ENCODE measurements at places on chromosomes 1 and 21.
A peak's percentile ranks its signal among the peaks of the same experiment; 100 is the strongest.

DNA sequence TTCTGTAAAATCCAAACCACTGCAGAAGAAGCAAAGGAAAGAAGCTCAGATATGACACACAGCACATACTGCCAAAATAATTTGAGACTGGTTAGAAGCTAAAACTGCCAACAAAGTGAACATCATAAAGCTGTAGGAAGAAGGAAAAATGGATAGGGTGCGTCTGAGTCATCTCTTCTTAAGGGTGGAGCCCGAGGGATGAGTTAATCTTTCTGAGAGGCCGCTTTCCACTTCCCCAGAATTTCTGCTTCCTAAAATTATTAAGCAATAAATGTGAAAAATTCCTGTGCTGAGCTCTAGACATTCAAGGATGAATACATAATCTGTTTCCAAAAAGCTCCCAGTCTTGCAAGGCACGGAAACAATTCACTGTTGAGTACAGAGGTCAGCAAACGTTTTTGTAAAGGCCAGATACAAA is 20.1 kb downstream of the PPT1 start:
- no peak for DNase-seq
- no peak overlapping the region for H3K4me3 ChIP-seq
- H3K4me1 ChIP-seq = peaks cover 4% of the 10 kb centered on the region
- H3K36me3 ChIP-seq = peaks cover 41% of the 10 kb centered on the region

DNA sequence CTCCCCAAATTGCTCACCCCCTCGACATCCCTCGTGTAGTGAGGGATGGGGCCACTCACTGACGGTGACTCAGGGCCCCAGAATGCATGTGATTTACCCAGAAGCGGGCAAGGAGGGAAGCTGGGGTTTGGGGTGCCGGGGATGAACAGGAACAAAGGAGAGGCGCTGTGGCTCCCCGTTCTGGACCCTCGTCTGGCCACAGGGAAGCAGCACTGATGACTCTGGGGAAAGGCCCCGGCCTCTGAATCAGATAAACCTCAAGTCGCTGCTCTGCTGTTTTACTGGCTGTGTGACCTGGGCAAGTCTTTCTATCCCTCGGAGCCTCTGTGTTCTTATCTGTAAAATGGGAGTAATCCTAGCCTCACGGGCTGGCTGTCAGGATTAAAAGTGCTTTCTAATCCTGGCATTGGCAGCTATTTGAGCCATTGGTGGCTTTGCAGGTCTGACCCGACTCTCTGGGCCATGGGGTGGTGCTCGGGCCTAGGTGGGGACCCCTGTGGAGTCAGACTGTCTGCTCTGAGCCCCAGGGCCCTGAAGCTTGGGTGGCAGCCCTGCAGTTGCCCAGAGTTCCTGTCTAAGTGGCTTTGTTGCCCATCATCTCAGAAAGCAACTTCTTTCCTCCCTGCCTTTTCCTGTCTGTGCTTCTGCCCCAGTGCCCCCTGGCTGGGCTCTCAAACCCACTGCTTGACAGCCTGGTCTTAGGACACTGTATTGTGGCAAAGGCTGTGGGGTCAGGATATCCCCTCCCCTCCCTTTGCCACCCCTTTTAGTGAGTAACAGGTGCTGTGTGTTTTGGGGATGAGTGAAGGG is 5.5 kb downstream of the TNFRSF1B start:
- peak overlapping the region; percentile 88 for H3K4me3 ChIP-seq
- H3K36me3 ChIP-seq = peaks cover 76% of the 10 kb centered on the region
- peak; percentile 30 for DNase-seq
- peaks cover 85% of the 10 kb centered on the region for H3K4me1 ChIP-seq
- H3K27ac ChIP-seq = peak overlapping the region; percentile 99

- DNase-seq = no peak
- no peaks in the 10 kb centered on the region for H3K4me1 ChIP-seq
Measured at GRCh38 chr1:145837656-145838055, 7.8 kb upstream of the NUDT17 start.

DNA sequence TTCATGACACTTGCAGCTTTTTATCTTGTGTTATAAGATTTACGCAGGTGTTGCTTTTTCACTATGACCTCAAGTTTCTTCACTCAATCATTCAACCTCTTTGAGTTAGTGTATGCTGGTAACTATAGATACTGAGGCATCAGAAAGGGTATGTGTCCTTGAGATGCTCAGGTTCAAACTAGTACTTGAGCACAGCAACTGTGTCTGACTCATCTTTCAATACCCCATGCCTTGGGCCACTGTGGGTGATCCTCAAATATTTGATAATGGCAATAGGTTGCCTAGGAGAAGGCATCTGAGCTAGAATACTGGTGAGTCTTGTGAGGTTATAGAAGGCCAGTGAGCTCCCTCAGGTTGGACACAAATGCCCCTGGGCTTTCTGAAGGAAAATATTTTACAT is 88.1 kb upstream of the SPATA6 start:
- H3K4me1 ChIP-seq = no peaks in the 10 kb centered on the region
- no peak for DNase-seq
- H3K27me3 ChIP-seq = peaks cover 12% of the 10 kb centered on the region
- no peaks in the 10 kb centered on the region for H3K36me3 ChIP-seq

DNA sequence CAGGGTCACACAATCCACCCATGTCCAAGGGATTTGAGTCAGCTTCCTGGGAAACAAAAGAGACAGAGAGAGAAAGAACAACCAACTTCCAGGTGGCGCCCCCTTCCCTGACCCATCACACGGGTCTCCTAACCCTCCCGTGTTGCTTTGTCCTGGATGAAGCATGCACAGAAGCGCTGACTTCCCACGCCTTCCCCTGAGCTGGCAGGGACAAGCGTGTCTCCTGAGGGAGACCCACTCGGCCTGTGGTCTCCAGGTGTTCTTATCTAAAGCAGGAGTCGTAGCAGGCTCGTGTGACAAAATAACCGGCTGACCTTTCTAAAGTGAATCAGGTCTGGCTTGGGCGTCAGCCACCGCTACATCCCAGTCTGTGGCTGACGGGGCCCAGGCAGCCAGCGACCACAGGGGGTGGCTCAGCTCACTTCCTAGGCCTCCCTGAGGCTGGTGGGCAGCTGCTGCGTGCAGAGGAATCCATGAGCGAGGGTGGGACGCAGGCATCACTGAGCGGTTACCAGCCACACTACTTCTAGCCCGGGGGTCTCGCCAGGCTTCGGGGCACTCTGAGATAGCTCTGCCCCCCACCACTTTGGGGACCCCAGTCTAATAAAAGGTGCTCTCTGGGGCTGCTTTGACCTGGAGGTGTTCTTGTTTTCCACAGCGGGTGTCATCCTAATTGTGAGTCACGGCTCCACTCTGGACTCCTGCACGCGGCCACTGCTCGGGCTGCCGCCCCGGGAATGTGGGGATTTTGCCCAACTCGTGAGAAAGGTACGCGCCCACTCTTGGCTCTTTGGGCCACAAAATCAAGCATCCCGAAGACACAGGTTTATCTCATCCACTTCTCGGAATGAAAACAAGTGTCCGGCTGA is 40.4 kb downstream of the UBASH3A start:
- peaks cover 50% of the 10 kb centered on the region for H3K36me3 ChIP-seq
- H3K4me1 ChIP-seq = peaks cover 35% of the 10 kb centered on the region
- no peaks in the 10 kb centered on the region for H3K27me3 ChIP-seq
- no peak overlapping the region for H3K4me3 ChIP-seq

GRCh38 chr1:153608742-153609584 is 4.0 kb downstream of the S100A16 start:
- no peaks in the 10 kb centered on the region for H3K36me3 ChIP-seq
- no peaks in the 10 kb centered on the region for H3K27me3 ChIP-seq
- no peak overlapping the region for H3K27ac ChIP-seq
- H3K4me1 ChIP-seq = no peaks in the 10 kb centered on the region
- no peak overlapping the region for H3K4me3 ChIP-seq

- no peaks in the 10 kb centered on the region for H3K4me1 ChIP-seq
- H3K36me3 ChIP-seq = no peaks in the 10 kb centered on the region
- H3K27ac ChIP-seq = no peak overlapping the region
- H3K27me3 ChIP-seq = peaks cover 38% of the 10 kb centered on the region
- DNase-seq = no peak
- H3K4me3 ChIP-seq = no peak overlapping the region
Measured at GRCh38 chr1:230822092-230822581, 46.2 kb downstream of the C1orf198 start.

- DNase-seq = no peak
- H3K36me3 ChIP-seq = no peaks in the 10 kb centered on the region
- H3K27me3 ChIP-seq = peaks cover 36% of the 10 kb centered on the region
Measured at GRCh38 chr1:157968946-157969345, 24.5 kb upstream of the KIRREL1 start.

- H3K27ac ChIP-seq = no peak overlapping the region
- no peaks in the 10 kb centered on the region for H3K36me3 ChIP-seq
- H3K4me3 ChIP-seq = no peak overlapping the region
- H3K27me3 ChIP-seq = no peaks in the 10 kb centered on the region
Measured at GRCh38 chr1:91651661-91652071, 151.0 kb downstream of the CDC7 start.

GRCh38 chr1:30598571-30599114 is 124.7 kb downstream of the MATN1 start:
- H3K27ac ChIP-seq = no peak overlapping the region
- no peak for DNase-seq
- H3K4me1 ChIP-seq = no peaks in the 10 kb centered on the region
- peaks cover 34% of the 10 kb centered on the region for H3K27me3 ChIP-seq

DNA sequence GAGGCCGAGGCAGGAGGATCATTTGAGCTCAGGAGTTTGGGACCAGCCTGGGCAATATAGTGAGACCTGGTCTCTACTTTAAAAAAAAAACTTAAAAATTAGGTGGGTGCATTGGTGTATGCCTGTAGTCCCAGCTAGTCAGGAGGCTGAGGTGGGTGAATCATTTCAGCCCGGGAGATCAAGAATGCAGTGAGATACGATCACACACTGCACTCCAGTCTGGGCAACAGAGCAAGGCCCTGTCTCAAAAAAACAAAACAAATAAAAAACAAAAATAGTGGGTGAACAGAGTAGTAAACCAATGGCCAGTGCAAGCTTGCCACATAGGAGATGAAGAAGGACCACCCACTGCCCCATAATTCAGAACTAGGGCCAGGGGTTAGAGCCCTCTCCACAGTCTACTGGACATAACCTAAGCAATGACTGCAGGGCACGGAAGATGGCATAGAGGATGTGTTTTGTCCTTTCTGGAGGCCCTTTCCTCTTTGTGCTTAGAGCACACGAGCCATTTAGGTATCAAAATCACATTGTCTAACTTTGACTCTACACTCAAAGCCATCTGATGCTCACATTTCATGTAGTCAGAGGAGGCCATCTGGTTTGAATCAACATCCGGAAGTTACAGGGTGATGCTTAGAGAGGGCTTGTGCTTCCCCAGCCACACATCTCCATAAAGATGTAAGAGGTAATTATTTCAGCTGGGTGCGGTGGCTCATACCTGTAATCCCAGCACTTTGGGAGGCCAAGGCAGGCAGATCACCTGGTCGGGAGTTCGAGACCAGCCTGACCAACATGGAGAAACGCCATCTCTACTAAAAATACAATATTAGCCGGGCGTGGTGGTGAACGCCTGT is 12.6 kb downstream of the CD2 start:
- no peak for DNase-seq
- peaks cover 91% of the 10 kb centered on the region for H3K4me1 ChIP-seq
- H3K27ac ChIP-seq = peak overlapping the region; percentile 96
- H3K36me3 ChIP-seq = peaks cover 88% of the 10 kb centered on the region

DNA sequence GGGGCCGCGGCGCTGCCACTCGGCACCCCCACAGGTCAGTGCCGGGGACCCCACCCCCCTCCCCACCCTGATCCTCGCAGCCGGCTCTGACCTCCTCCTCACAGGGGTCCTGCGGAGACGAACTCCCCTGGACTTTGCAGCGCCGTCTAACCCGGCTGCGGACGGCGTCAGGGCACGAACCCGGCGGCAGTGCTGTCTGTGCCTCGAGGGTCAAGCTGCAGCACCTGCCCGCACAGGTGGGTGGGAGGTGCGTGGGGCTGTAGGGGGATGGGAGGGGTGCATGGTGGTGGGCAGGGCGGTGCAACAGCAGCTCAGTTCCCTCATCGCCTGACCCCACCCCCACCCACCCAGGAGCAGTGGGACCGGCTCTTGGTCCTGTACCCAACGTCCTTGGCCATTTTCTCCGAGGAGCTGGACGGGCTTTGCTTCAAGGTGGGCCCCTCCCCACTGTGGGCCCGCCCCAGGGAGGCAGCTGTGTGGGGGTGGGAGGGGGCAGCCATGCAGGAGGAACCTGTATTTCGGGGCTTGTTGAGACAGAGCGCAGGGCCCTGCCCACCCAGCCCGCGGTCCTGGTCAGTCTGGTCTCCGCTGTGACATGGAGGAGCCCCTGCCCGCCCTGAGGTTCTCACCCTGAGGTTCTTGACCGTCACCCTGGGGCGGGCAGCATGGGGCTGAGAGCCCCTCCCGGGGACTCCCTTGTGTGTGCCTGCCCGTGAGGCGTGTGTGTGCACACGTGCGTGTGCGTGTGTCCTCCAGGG is 4.9 kb downstream of the PLEKHN1 start:
- H3K36me3 ChIP-seq = no peaks in the 10 kb centered on the region
- H3K27me3 ChIP-seq = peaks cover 13% of the 10 kb centered on the region
- H3K4me3 ChIP-seq = no peak overlapping the region
- no peak overlapping the region for H3K27ac ChIP-seq

- no peak for DNase-seq
- no peaks in the 10 kb centered on the region for H3K36me3 ChIP-seq
- peaks cover 23% of the 10 kb centered on the region for H3K27me3 ChIP-seq
- no peaks in the 10 kb centered on the region for H3K4me1 ChIP-seq
- no peak overlapping the region for H3K27ac ChIP-seq
- no peak overlapping the region for H3K4me3 ChIP-seq
Measured at GRCh38 chr1:171257607-171258076, 9.3 kb downstream of the FMO1 start.

GRCh38 chr1:79264285-79264684 is 257.8 kb upstream of the ADGRL4 start:
- H3K36me3 ChIP-seq = no peaks in the 10 kb centered on the region
- H3K27ac ChIP-seq = no peak overlapping the region
- no peak overlapping the region for H3K4me3 ChIP-seq
- DNase-seq = no peak

- H3K4me1 ChIP-seq = no peaks in the 10 kb centered on the region
- H3K27ac ChIP-seq = no peak overlapping the region
- no peak for DNase-seq
- peaks cover 2% of the 10 kb centered on the region for H3K36me3 ChIP-seq
- H3K27me3 ChIP-seq = no peaks in the 10 kb centered on the region
Measured at GRCh38 chr1:187630653-187631380, 802.1 kb downstream of the PLA2G4A start.

DNA sequence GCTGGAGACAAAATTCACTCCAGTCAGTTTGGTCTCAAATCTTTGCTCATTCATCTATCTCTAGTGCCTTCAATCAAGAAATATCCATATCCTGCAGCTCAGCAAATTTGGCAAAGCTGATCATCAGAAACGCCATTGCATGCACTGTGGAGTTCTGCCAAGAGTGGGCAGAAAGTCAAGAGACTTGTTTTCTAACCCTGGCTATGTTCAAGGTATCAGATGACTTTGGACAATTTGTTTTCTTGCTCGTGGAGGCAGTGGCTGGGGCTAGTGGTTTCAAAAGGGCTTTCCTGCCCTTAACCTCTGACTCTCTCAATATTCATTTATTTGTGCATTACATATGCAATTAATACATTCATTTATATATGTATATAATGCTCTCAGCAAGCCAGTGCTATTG is 12.8 kb upstream of the LRRC52 start:
- no peak for DNase-seq
- peaks cover 54% of the 10 kb centered on the region for H3K27me3 ChIP-seq
- H3K4me3 ChIP-seq = no peak overlapping the region
- no peaks in the 10 kb centered on the region for H3K36me3 ChIP-seq
- no peak overlapping the region for H3K27ac ChIP-seq
